ENCODE measurements at places on chromosomes 16 and 17.

DNA sequence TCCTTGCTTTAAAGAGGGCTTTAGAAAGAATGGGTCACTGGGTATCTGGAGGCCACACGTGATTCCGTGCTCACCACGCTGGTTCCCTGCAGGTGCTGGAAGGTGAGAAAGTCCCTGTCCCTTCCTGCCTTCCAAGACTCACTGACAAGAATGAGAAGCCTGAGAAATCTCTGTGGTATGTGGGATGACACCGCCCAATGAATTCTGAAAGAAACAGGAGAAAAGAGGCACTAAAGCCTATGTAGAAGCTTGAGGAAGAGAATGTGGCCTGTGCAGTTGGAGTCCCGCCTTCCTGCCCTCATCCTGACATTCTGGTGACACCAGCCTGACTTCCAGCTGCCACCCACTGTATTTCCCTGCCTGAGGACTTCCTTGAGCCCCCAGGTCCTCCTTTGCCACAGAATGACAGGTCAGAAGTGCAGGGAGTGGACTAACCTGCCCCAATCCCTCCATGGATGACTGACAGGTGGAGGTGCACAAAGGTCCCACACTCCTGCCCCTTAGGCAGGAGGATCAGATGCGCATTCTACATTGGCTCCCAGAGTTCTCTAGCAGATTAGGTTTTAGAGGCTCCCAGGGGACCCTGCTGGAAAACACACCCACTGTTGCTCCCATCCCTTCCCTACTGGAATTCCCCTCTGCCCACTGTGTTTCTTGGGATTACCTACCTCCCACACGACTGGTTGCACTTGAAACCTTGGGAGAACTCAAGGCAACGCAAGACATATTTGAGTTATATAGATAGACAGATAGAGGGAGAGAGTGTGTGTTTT, 38.6 kb upstream of the TENT4B start:
- DNase-seq: no peak

DNA sequence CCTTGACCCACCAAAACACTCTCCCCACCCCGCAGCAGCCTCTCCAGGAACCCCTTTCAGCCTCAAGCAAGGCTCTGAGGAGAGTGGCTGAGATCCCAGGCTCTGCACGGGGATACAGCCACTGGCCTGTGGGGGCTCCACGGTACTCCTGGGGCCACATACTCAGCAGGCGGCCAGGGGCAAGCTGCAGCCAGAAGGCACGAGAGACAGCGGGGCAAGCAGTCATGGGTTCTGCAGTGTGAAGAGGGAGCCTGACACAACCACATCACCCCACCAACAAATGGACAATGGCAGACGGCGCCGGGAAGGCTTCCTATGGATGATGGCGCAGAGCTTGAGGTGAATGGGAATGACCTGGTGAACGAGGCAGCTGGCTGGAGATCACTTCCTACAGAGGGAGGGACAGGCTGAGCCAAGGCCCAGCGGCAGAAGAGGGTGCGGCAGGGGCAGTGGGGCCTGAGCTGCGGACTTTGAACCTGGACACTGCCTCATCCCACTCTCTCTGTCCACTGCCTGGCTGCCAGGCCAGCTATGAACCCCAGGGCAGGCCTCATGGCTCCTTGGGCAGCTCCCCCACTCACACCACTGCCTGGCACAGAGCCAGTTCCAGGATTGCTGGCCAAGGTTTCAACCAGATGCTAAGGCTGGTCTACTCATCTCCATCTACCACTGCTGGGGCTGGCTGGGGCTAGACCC, 10.8 kb upstream of the BCAR1 start:
- peak; percentile 64 for DNase-seq

DNA sequence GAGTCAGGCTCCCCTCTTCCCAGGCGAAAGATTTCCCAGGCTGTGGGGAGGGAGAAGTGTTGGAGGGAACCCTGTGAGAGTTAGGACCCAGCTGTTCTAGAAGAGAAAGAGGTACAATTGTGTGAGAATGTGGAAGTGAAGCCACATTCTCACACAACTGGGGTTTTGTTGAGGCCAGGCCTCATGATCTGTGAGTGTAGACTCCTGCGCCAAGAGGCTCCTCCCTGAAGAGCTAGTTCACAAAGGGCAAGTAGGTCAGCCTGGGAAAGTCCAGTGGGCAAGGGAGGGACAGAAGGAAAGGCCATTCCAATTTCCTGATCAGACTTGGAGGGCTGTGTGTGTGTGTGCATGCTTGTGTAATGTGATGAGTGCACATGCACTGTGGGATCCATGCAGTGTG, 15.2 kb downstream of the CD300LF start:
- DNase-seq: no peak

DNA sequence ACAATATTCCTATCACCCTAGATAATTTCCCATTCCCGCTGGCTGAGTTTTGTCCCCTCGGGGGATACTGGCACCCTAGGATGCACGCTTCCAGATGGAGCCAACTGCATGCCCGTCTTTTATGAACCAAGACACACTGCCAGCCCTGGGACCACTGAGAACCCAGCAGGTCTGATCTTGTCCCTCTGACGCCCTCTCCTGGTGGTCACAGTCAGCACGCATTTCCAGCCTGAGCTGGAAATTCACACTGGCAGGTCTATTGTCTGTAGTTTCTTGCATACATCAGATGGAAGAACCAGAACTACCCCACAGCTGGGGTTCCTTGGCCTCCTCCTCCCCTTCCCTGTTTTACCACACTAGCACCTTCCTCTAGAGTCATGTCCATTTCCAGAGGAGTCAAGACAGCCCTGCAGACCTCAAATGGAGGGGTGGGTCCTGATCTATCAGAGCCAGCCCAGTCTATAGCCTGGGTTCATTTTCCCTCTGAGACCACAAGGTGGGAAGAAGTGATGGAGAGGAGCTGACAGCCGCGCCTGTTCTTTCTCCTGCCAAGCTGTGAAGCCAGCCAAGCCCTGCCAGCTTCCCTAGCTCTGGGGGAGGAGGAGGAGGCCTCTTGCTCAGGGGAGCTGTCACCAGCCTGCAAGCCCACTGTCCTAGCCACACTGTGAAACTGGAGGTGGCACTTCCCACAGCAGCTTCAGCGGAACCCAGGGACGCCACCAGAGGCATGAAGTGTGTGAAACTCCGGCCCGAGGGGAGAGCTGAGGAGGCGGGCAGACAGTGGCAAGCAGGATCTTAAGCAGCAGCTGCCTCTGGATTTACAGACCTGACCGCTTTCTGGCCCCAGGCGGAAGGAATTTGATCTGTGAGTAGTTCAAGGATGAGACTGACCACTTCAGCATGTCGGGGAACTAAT, 29.3 kb downstream of the MXRA7 start:
- peak; percentile 75 for DNase-seq

DNA sequence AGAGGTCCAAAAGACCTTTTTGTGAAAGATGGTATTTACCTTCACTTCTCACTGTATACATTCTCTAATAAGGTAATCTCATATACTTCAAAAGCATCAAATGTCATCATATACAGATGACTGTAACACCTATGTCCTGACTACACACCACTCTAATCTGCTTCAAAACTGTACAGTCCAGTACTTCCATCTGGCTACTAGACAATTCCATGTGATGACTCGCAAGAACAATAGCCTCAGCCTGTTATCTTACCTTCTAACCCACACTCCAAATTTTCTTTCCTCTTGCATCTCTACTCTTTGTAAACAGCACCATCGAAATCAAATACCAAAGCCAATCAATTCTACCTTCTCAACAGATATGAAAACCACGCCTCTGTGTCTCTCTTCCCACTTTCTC, 24.1 kb downstream of the MYO1D start:
- DNase-seq: peak; percentile 37

DNA sequence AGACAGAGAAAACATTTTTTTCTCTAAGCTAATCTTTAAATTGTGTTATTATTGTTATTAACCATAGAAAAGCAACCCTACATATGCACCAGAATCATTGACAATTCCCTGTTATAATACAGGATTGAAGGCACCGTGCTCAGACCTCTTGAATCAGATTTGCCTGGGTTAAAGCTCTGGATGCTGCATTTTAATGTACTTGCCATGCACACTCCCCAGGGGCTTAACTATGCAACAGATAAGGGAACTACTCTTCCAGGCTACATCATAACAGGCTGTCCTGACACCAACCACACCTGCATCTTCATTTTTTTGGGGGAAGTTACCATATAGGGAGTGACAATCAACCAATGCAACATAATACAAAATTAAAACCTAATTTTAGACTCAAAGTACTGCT, 1187.6 kb upstream of the CDH8 start:
- no peak for DNase-seq

- DNase-seq: no peak
Measured at GRCh38 chr16:87897521-87898505, 28.5 kb upstream of the SLC7A5 start.

- no peak for DNase-seq
Measured at GRCh38 chr16:49473131-49473530, 99.5 kb downstream of the C16orf78 start.

DNA sequence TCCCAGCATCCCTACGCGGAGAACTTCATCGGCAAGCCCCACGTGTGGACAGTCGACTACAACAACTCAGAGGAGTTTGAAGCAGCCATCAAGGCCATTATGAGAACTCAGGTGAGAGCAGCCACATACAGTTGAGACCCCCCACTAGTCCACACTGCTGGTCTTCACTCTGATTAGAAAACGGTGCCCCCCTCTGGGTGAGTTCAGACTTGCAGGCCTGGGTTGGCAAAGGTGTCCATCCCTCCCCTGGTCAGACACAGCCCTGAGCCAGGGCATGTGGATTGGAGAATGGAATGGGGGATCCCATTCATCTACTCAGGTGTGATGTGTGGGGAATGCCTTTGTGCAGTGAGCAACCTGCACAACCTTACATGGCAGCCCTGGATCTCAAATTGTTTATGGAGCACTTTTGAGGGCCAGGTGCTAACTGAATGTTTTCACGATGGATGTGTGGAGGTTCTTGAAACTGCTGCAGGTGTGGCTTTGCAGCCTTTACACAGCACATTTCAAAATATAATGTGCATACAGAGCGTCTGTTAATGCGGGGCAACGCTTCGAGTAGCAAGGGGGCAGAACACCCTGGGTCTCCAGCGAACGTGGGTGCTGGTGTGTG, 72.6 kb downstream of the MGAT5B start:
- DNase-seq: no peak

Measured in cardiac fibroblast (primary cell).